H1 (cell line): ENCODE measurements at places on chromosomes 5 and 9. TPM values are rescaled to one million over a fixed set of nuclear protein-coding genes. Genes with fewer than 3 reads are reported as not detected.

GRCh38 chr5:42360056-42360455 is 63.2 kb upstream of the GHR start:
- no peak overlapping the region for H3K27ac ChIP-seq
- H3K4me1 ChIP-seq, result peaks cover 7% of the 10 kb centered on the region; the same call in 1 of the 2 replicates
- DNase-seq, result no peak
- no peak overlapping the region for H3K4me3 ChIP-seq
- H3K27me3 ChIP-seq, result no peaks in the 10 kb centered on the region

DNA sequence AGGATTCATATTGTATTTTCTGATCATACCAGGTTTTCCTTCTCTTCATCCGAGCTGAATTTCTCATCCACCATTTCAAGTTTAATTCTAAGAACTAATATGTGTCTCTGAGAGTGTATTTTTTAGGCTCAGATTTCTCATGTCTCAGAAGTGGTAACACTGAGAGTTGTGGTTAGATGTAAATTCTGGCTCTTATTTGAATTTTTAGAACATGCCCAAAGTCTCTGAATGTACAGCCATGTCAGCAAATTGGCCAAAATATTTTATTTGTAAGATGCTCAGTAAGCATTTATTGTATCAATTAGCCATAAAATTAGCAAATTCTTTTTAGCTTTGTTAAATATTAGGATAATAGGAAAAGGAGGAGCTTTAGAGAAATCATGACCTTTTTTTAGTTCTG is 16.6 kb downstream of the SV2C start:
- H3K27ac ChIP-seq, result no peak overlapping the region
- H3K36me3 ChIP-seq, result no peaks in the 10 kb centered on the region
- DNase-seq, result no peak

DNA sequence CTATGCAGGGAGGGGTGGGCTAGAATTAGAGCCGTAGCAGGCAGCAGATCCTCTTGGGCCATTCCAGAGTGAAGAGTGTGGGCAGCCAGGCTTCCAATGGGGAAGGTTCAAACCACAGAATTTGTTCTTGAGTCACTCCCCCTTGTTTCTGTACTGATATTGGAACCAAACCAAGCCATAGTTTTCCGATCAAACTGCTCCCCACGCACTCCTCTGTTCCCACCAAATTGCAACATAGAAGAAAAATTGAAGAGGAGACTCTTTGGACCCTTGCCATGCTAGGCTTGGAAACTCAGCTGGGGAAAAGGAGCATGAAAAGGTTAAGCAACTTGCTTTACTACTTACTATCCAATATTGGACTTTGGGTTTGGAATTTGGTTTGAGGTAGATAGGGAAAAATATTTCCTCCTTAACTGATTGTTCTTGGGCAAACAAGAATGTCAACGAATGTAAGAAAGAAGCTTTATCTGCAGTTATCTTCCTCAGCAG is 165.8 kb upstream of the NR3C1 start:
- no peak overlapping the region for H3K4me3 ChIP-seq
- no peaks in the 10 kb centered on the region for H3K36me3 ChIP-seq
- no peak for DNase-seq
- no peaks in the 10 kb centered on the region for H3K27me3 ChIP-seq

DNA sequence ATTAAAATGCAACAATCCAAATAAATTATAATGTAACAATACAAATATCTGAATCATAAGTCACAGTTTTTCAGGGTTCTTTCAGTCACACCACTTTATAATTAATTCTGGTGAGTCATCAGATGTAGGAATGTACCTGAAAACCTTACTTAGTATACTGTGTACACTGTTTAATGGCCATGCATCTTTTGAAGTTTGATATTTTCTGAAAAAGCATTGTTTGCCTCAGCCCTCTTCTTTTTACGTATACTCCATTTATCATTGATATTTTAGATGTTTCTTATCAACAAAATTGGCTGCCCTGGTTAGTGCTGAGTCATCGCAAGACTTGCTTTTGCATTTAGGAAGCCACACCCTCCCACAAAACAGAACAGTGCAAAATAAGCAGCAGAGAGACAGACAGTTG is 218.6 kb downstream of the PJA2 start:
- peaks cover 13% of the 10 kb centered on the region for H3K4me1 ChIP-seq
- DNase-seq, result no peak
- no peak overlapping the region for H3K27ac ChIP-seq
- no peaks in the 10 kb centered on the region for H3K36me3 ChIP-seq
- no peak overlapping the region for H3K4me3 ChIP-seq

DNA sequence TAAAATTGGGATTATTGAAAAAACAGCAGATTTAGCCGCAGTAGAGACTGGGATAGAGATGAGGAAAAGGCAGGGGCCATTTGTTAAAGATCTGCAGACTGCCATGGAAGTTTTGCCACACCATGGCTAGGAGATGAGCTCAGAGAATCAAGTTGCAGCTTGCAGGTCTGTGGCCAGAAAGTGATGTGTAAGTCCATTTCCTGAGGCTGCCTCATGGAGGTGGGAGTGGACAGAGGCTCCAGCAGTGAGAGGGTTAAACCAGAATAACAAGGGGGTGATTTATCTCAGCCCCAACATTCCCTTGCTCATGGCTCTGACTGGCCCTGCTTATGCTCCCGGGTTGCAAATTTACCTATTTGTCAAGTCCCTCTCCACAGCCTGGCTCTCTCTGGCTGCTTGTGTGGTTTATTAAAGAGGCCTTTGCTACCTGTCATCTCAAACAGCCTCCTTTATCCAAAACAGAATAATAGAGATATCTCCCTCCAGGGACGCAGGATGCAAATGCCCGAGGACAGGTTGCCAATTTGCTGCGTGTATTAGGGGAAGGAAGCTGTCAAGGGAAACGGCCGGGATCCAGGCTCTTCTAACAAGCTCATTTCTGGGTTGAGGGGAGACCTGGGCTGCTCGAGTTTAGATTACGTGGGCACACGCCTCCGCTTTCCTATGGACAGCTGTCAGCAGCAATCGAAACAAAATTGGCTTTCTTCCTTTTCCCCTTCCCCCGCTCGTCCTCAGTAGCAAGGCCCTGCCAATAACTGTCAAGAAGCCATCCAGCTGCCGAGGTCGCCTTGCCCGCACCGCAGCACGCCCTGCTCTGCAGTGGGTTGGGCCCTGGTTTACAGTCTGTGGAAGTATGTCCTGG is 72.8 kb upstream of the PITX1 start:
- H3K4me3 ChIP-seq, result no peak overlapping the region
- no peaks in the 10 kb centered on the region for H3K27me3 ChIP-seq
- no peak overlapping the region for H3K27ac ChIP-seq

GRCh38 chr5:59704936-59705335 is 188.6 kb downstream of the PDE4D start:
- no peak overlapping the region for H3K4me3 ChIP-seq
- no peaks in the 10 kb centered on the region for H3K36me3 ChIP-seq
- H3K4me1 ChIP-seq, result peaks cover 8% of the 10 kb centered on the region; the same call in 1 of the 2 replicates
- no peaks in the 10 kb centered on the region for H3K27me3 ChIP-seq

IFNA4 gene
- total RNA-seq, result not detected in 2 replicates

NDUFAF2 gene
- total RNA-seq, result 46.5 and 50.8 TPM in 2 replicates

GMCL2 gene
- total RNA-seq, result 0.13 TPM in 1 of 2 replicates, not detected in the other

CENPK gene
- 41.4 and 50.9 TPM in 2 replicates for total RNA-seq
